ENCODE measurements at places on chromosomes 3 and 15. TPM values are rescaled to one million over a fixed set of nuclear protein-coding genes. Genes with fewer than 3 reads are reported as not detected.
A peak's percentile ranks its signal among the peaks of the same experiment; 100 is the strongest.

Gene ABHD6
- total RNA-seq: 9.2 TPM

Gene RBP2
- total RNA-seq: not detected

Gene CAMKV
- 0.96 TPM for total RNA-seq

Gene PPM1L
- 2.7 TPM for total RNA-seq

Gene SEC62
- 75.4 TPM for total RNA-seq

Gene TNNC1
- 0.32 TPM for total RNA-seq

Gene HYKK
- 1.4 TPM for total RNA-seq

Gene CCDC54
- not detected for total RNA-seq

Gene CHRD
- total RNA-seq: not detected

Gene ROBO2
- total RNA-seq: not detected

Gene EPHA6
- not detected for total RNA-seq

- no peak overlapping the region for H3K4me3 ChIP-seq
- no peaks in the 10 kb centered on the region for H3K36me3 ChIP-seq
Measured at GRCh38 chr15:59917504-59918157, 86.5 kb upstream of the FOXB1 start.

- no peak overlapping the region for H3K4me3 ChIP-seq
- H3K36me3 ChIP-seq: no peaks in the 10 kb centered on the region
- no peak for DNase-seq
- no peaks in the 10 kb centered on the region for H3K27me3 ChIP-seq
Measured at GRCh38 chr3:13768453-13768852, 111.4 kb downstream of the WNT7A start.

DNA sequence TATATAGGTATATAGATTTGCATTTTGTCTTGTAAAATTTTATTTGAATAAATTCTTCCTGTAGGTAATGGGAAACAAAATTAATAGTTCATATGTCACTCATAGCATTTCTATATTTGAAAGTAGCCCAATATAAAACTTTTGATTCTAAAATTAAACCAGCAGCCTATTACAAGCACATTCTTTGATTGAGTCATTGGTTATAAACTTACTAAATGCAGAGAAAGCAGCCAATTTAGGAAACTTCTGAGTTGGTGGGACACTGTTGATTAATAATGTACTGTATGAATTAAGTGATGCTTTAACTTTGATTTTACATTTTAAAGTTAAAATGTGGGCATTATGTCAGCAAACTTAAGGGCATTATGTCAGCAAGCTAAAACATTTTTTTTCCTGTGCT lies 34.5 kb downstream of the NR1D2 start:
- no peaks in the 10 kb centered on the region for H3K4me1 ChIP-seq
- H3K36me3 ChIP-seq: no peaks in the 10 kb centered on the region
- no peak for DNase-seq
- H3K27ac ChIP-seq: no peak overlapping the region
- no peak overlapping the region for H3K4me3 ChIP-seq
- no peaks in the 10 kb centered on the region for H3K27me3 ChIP-seq

GRCh38 chr3:179956416-179956830 lies 80.3 kb downstream of the PEX5L start:
- no peaks in the 10 kb centered on the region for H3K36me3 ChIP-seq
- H3K27ac ChIP-seq: no peak overlapping the region
- peak; percentile 35 for DNase-seq
- peaks cover 35% of the 10 kb centered on the region for H3K4me1 ChIP-seq
- peaks cover 3% of the 10 kb centered on the region for H3K27me3 ChIP-seq

GRCh38 chr15:87193481-87193880 lies 1063.1 kb downstream of the NTRK3 start:
- no peaks in the 10 kb centered on the region for H3K36me3 ChIP-seq
- H3K27me3 ChIP-seq: no peaks in the 10 kb centered on the region
- no peak overlapping the region for H3K4me3 ChIP-seq
- H3K4me1 ChIP-seq: no peaks in the 10 kb centered on the region

- H3K27ac ChIP-seq: no peak overlapping the region
- DNase-seq: no peak
- no peaks in the 10 kb centered on the region for H3K4me1 ChIP-seq
- H3K4me3 ChIP-seq: no peak overlapping the region
- H3K27me3 ChIP-seq: no peaks in the 10 kb centered on the region
Measured at GRCh38 chr3:135268941-135269532, 474.0 kb downstream of the EPHB1 start.

- peak overlapping the region; percentile 97 for H3K27ac ChIP-seq
- peaks cover 10% of the 10 kb centered on the region for H3K36me3 ChIP-seq
- H3K27me3 ChIP-seq: no peaks in the 10 kb centered on the region
Measured at GRCh38 chr15:58546066-58546591, 114.3 kb downstream of the LIPC start.

DNA sequence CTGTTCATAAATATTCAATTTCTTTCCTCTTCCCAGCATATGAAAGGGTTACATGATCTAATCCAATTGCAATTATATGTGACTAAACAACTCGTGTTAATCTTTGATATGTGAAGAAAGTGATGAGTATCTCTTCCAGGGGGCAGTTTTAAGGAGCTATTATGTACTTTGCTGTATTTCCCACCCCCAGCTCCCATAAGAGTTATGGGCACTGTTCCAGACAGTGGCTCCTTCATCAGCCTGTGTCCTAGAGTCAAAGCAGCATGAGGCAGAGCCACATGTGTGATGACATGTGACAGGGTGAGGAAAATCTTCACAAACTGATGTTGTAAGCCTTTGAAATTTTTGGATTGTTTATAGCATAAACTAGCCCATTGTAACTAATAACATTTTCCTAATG lies 315.4 kb downstream of the DIPK2A start:
- peaks cover 7% of the 10 kb centered on the region for H3K27me3 ChIP-seq
- no peak for DNase-seq
- H3K4me1 ChIP-seq: no peaks in the 10 kb centered on the region

- H3K27me3 ChIP-seq: peaks cover 38% of the 10 kb centered on the region
- no peaks in the 10 kb centered on the region for H3K4me1 ChIP-seq
- H3K27ac ChIP-seq: no peak overlapping the region
- DNase-seq: no peak
Measured at GRCh38 chr3:10328460-10329071, 7.7 kb upstream of the SEC13 start.

GRCh38 chr15:81380668-81381067 lies 6.7 kb upstream of the TMC3 start:
- no peak overlapping the region for H3K27ac ChIP-seq
- H3K4me1 ChIP-seq: peaks cover 27% of the 10 kb centered on the region
- no peaks in the 10 kb centered on the region for H3K36me3 ChIP-seq
- peaks cover 5% of the 10 kb centered on the region for H3K27me3 ChIP-seq
- DNase-seq: no peak
- H3K4me3 ChIP-seq: no peak overlapping the region

DNA sequence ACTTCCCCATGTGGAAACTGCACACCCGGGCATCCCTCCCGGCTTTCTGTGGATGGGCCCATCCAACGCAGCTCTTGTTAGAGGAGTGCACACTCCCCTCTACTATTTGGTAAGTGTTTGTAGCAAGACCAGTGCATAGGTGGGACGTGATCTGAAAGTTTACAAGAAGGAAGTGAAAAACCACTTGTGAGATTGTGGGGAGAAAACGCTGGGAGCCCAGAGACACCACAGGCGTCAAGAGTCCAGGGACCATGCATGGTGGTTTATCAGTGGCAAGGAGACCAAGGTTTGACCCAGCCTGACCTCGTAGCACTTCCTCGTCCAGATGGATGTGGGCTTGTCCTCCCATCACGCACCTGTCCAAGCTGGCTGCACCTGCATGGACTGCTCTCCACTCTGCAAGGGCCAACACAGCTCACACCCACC lies 51.6 kb downstream of the ATP10A start:
- H3K4me3 ChIP-seq: peak overlapping the region; percentile 74
- H3K27ac ChIP-seq: peak overlapping the region; percentile 81

DNA sequence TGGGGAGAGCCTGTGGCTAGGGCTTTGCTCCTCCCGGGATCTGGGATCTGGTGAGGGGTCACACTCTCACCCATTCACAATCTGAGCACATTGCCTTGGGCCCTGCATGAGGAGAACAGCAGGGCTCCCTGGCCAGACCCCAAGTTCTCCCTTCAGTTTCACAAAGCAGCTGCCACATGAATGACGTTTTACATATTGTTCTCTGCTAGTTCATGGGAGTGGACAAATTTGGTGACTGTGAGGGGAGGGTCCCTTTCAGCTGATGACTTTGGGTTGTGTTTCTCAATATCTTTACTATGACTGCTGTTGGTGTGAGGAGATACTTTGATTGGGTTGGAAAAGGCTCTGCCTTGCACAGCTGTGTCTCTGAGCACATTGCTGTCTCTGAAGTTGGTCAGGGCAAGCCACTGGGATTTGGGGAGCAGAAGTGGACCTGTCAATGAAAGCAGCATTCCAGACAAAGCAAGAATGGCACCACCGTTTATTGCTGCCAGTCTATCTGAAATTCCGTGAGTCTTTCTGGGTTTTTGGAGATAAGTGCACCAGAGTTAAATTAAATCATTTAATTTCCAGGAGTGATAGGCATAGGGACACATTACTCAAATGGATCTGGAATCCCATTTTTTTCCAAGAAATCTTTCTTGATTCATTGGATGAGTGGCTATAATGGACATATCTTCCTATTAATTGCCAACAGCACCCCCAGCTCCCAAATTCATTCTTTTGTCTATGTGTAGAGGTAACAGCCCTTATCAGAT lies 10.3 kb downstream of the TIMP4 start:
- H3K36me3 ChIP-seq: no peaks in the 10 kb centered on the region
- no peak for DNase-seq
- no peaks in the 10 kb centered on the region for H3K4me1 ChIP-seq
- H3K4me3 ChIP-seq: no peak overlapping the region
- peaks cover 8% of the 10 kb centered on the region for H3K27me3 ChIP-seq
- H3K27ac ChIP-seq: no peak overlapping the region

DNA sequence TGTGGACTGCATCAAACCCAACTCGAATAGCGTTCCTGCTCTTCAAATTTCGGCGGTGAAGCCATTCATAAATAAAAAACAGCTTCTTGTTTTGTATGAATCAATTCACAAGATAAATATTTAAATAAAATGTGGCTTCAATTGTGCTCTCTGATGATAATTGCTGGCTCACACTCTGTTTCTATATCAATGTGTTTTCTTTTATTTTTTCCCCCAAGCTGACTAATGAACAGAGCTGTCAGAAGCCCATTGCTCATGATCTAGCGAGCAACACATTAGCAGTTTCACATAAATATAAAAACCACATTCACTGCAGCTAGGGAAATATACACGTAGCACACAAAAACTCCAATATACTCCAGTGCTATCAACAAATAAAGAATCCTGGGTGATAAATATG lies 45.0 kb upstream of the FOXP1 start:
- DNase-seq: no peak
- no peaks in the 10 kb centered on the region for H3K4me1 ChIP-seq
- peaks cover 2% of the 10 kb centered on the region for H3K36me3 ChIP-seq
- H3K4me3 ChIP-seq: no peak overlapping the region
- H3K27me3 ChIP-seq: no peaks in the 10 kb centered on the region
- no peak overlapping the region for H3K27ac ChIP-seq

GRCh38 chr3:64266065-64266931 lies 41.0 kb upstream of the PRICKLE2 start:
- H3K36me3 ChIP-seq: no peaks in the 10 kb centered on the region
- DNase-seq: no peak
- no peaks in the 10 kb centered on the region for H3K4me1 ChIP-seq
- H3K27ac ChIP-seq: no peak overlapping the region
- H3K27me3 ChIP-seq: peaks cover 26% of the 10 kb centered on the region

GRCh38 chr3:42846685-42847522 lies 28.8 kb downstream of the CYP8B1 start:
- H3K27me3 ChIP-seq: no peaks in the 10 kb centered on the region
- H3K36me3 ChIP-seq: no peaks in the 10 kb centered on the region
- H3K4me3 ChIP-seq: peak overlapping the region; percentile 63
- H3K4me1 ChIP-seq: peaks cover 15% of the 10 kb centered on the region
- no peak for DNase-seq

- H3K4me3 ChIP-seq: peak overlapping the region; percentile 90
- peaks cover 11% of the 10 kb centered on the region for H3K27me3 ChIP-seq
- H3K4me1 ChIP-seq: peaks cover 9% of the 10 kb centered on the region
- DNase-seq: no peak
- no peak overlapping the region for H3K27ac ChIP-seq
Measured at GRCh38 chr3:107241217-107241616, 136.0 kb upstream of the CCDC54 start.

DNA sequence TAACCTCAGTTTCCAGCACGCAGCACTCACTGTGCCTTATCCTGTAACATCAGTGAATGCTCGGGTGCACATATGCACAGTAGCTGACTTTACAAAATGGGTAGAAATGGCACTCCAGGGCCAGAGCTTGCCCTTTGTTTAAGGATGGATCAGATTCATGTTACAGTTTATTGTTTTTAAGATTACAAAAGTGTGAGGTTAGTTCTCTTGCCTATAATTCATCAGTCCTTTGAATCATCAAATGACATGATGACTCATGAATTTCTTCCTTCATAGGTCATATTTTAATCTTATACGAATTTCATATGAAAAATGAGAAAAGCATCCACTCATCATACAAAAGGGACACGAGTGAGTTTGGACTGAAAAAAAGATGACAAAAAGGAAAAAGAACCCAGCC lies 545.3 kb downstream of the GBE1 start:
- H3K36me3 ChIP-seq: no peaks in the 10 kb centered on the region
- H3K4me1 ChIP-seq: no peaks in the 10 kb centered on the region
- DNase-seq: no peak
- no peak overlapping the region for H3K27ac ChIP-seq

DNA sequence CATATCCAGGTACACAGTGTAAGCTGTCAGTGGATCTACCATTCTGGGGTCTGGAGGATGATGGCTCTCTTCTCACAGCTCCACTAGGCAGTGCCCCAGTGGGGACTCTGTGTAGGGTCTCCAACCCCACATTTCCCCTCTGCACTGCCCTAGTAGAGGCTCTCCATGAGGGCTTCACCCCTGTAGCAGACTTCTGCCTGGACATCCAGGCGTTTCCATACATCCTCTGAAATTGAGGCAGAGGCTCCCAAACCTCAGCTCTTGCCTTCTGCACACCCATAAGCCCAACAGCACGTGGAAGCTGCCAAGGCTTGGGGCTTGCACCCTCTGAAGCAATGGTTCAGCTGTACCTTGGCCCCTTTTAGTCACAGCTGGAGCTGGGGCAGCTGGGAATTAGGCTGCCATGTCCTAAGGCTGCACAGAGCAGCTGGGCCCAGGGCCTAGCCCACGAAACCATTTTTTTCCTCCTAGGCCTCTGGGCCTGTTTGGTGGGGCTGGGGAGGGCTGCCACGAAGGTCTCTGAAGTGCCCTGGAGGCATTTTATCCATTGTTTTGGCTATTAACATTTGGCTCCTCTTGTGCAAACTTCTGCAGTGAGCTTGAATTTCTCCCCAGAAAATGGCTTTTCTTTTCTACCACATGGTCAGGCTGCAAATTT lies 65.5 kb upstream of the FILIP1L start:
- H3K27me3 ChIP-seq: peaks cover 2% of the 10 kb centered on the region
- H3K4me1 ChIP-seq: no peaks in the 10 kb centered on the region
- no peak overlapping the region for H3K4me3 ChIP-seq
- no peak for DNase-seq
- H3K27ac ChIP-seq: no peak overlapping the region
- H3K36me3 ChIP-seq: peaks cover 38% of the 10 kb centered on the region

- no peak overlapping the region for H3K4me3 ChIP-seq
- no peaks in the 10 kb centered on the region for H3K36me3 ChIP-seq
- no peak overlapping the region for H3K27ac ChIP-seq
- no peak for DNase-seq
- no peaks in the 10 kb centered on the region for H3K4me1 ChIP-seq
Measured at GRCh38 chr15:51030649-51031316, 63.9 kb downstream of the TNFAIP8L3 start.

Data from activated T-helper 1 cell treated with anti-CD3 and anti-CD28 coated beads, Interleukin-12 subunit alpha, Interleukin-12 subunit beta, Interleukin-2, Interleukin-4 antibody, amounts not matched to agents 30 ng/mL and 10 ng/mL and 1 ng/mL, durations not matched to agents 14 hours and 24 hours and 36 hours (primary cell).